ENCODE measurements at places on chromosomes 6 and 20.

DNA sequence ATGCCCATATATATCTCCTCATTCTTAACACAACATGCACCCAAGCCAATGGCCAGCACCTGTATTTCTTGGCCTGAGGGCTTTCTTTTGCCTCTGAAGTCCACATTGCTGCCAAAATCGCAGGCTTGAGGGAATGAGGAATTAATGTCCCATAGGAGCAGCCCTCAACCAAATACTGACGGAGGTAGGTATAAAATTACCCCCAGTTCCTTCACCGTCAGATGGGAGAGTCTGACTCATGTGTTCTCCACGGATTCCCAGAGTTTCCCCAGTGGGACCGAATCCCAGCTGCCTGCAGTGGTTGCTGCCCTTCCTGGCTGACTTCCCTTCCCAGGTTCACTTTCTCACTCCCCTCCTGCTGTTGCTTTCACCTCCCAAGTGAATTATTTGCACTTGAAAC lies 602.2 kb upstream of the NOX3 start:
- no peak for DNase-seq

DNA sequence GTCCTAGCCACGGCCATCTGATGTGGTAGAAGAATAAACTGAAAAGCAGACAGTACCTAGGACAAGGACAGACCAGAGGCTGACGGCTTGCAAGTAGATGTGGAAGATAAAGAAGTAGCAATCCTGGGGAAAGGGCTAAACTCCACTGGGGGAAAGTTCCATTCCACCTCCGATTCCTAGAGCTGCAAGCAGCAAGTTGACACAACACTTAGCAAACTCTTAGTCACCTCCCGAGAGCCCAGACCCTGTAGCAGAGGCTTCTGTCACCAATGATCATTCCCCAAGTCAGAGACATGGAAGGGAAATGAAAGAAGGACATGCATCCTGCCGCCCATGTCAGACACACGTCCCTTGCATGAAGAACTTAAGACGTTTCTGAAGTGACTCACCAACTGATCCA lies 99.2 kb upstream of the RPS6KA2 start:
- peak; percentile 36 for DNase-seq

GRCh38 chr6:123904228-123904627 lies 100.6 kb downstream of the NKAIN2 start:
- DNase-seq = no peak

DNA sequence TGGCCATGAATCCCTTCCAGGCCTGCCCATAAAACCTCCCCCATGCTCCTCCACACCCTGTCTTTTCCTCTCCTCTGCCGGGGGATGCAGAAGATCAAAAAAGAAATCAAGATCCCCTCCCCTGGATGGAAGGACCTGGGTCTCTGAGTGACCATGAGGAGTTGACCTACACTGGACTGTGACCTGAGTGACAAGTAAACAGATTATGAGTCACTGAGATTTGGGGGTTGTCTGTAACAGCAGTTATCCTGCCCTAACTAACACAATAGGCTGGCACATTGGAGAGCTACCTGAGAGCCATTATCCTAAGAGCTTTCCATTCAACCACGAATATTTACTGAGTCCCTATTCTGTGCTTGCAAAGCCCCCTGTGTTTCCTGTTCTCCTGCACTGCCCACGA lies 28.4 kb upstream of the SIRPA start:
- DNase-seq = no peak

GRCh38 chr20:3981132-3981452 lies 34.3 kb downstream of the RNF24 start:
- DNase-seq = no peak
